RKO (cell line): ENCODE measurements at places on chromosomes 5 and 9.

- DNase-seq, result peak; percentile 83
Measured at GRCh38 chr9:35756275-35757225, 2.5 kb upstream of the MSMP start.

GRCh38 chr9:115232181-115232774 is 114.3 kb upstream of the TNC start:
- DNase-seq, result no peak

DNA sequence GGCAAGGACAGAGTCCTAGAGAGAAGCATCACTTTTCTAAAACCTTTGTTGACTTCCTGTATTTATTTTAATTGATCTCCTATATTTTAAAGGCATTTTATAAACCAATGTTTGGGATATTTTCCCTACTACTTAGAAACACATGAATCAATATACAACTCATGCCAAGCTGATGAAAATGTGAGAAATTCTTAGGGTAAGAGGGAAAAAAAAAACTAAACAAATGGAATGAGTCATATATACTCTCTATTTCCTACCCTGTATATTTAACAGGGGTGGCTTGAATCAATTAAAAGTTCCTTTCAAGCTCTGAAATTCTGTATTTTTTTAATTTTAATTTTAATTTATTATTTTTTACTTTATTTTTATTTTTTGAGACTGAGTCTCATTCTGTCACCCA is 19.6 kb downstream of the BAAT start:
- DNase-seq, result no peak

- no peak for DNase-seq
Measured at GRCh38 chr9:81787747-81788632, 98.6 kb upstream of the TLE1 start.

- no peak for DNase-seq
Measured at GRCh38 chr5:134120386-134121138, 6.1 kb downstream of the TCF7 start.

DNA sequence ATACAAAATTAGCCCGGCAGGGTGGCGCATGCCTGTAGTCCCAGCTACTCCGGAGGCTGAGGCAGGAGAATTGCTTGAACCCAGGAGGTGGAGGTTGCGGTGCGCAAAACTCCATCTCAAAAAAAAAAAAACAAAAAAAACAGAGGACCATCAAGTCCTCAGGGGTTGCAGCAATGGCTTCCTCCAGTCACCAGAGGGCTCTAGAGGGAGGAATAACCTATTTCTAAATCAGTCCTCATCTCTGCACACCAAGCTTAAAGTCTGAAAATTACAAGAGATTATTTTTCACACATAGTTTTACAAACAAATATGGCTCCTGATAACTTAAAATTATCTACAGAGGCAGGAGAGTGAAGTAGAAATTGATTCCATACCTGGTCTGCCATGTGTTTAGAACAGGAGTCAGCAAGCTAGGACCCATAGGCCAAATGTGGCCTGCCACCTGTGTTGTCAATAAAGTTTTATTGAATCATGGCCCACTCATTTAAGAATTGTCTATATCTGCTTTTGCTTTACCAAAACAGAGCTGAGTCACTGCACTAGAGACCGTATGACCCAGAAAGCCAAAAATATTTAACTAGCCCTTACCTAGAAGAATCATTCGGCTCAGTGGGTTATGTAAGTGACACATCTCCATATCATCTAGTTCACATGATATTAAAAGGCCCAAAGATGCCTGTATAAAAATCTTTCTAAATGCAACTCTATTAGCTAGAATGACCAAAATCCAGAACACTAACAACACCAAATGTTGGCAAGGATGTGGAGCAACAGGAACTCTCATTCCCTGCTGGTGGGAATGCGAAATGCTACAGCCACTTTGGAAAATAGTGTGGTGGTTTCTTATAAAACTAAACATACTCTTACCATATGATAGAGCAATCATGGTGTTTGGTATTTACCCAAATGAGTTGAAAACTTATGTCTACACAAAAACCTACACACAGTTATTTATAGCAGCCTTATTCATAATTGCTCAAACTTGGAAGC is 207.7 kb downstream of the FRMD3 start:
- DNase-seq, result peak; percentile 22

DNA sequence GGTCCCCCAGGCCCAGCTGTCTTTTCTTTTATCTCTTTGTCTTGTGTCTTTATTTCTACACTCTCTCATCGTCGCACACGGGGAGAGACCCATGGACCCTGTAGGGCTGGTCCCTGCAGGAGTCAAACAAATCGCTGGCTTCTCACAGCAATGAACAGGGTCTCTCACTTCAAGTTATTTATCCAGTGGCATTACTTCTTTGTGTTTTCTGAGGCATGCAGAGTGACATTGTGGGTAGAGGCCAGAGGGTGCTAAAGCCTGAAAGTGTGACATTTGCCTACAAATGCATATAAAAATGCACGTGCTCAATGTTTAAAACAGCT is 127.6 kb downstream of the ST8SIA4 start:
- DNase-seq, result no peak

- DNase-seq, result no peak
Measured at GRCh38 chr5:156634301-156634700, 215.8 kb upstream of the PPP1R2B start.

DNA sequence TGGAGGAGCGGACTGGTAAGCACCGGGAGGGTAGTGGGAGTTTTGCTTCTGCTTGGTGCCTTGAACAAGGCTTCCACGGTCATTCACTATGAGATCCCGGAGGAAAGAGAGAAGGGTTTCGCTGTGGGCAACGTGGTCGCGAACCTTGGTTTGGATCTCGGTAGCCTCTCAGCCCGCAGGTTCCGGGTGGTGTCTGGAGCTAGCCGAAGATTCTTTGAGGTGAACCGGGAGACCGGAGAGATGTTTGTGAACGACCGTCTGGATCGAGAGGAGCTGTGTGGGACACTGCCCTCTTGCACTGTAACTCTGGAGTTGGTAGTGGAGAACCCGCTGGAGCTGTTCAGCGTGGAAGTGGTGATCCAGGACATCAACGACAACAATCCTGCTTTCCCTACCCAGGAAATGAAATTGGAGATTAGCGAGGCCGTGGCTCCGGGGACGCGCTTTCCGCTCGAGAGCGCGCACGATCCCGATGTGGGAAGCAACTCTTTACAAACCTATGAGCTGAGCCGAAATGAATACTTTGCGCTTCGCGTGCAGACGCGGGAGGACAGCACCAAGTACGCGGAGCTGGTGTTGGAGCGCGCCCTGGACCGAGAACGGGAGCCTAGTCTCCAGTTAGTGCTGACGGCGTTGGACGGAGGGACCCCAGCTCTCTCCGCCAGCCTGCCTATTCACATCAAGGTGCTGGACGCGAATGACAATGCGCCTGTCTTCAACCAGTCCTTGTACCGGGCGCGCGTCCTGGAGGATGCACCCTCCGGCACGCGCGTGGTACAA is 556 bp downstream of the PCDHGC3 start:
- no peak for DNase-seq

DNA sequence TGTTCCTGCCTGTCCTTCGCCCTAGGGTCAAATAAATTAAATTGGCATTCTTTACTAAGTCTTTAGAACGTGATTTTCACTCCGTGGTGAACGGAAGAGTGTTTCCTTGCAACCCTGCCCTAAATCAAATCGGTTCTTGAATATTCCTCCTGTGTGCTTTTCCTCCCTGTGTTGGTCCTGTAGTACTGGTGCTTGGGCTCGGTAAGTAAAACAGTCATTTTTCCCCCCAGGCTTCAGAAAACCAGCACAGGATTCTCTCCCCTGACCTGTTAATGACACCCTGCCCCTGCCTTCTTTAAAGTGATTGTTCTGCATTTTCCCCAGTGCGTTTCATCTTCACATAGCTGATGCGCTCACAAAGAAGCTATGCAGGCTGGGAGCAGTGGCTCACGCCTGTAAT is 96.0 kb downstream of the AK8 start:
- DNase-seq, result no peak

DNA sequence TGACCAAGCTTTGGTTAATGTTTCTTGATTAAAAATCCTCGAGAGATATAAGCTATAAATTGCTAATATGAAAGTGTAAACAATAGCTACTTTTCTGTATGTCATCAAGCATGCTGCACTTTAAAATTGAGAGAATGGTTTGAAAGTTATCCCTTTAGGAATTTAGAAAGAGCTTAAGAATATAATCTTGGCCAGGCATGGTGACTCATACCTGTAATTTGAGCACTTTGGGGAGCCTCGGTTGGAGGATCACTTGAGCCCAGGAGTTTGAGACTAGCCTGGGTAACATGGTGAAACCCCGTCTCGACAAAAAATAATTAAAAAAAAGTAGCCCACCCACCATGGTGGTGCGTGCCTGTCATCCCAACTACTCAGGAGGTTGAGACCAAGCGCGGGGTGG is 12.2 kb upstream of the MROH2B start:
- DNase-seq, result no peak

DNA sequence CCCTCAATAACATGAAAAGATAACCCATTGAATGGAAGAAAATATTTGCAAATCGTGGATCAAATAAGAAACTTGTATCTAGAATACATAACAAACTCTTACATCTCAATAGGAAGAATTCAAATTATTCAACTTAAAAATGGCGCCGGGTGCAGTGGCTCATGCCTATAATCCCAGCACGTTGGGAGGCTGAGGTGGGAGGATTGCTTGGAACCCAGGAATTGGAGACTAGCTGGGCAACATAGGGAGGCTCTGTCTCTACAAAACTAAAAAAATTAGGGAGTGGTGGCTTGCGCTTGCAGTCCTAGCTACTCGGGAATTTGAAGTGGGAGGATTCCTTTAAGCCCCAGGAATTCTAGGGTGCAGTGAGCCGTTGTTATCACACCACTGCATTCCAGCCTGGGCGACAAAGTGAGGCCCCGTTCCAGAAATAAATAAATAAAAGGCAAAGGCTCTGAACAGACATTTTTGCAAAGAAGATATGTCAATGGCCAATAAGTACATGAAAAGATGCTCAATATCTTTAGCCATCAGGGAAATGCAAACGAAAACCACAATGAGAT is 21.5 kb upstream of the TBC1D2 start:
- DNase-seq, result no peak

DNA sequence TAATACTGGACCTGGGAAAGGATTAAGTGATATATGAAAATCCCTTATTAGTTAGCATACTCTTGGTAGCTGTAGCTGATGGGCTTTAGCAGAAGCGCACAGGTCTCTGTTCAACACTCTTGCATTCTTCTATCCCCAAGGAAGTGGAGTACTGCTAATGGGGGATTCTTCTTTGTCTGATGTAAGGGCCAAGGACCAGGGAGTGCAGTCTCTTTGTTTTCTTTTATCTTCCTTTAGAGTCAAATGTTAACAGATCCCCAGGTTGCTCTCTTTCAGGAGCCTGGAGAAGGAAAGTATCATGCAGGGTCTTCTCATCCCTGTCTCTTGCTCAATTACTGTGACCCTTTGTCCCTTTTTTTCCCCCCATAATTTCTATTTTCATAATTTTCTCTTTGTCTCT is 1146.9 kb upstream of the DMAC1 start:
- no peak for DNase-seq

GRCh38 chr5:181181650-181182565 is 23.1 kb downstream of the TRIM7 start:
- peak; percentile 89 for DNase-seq

DNA sequence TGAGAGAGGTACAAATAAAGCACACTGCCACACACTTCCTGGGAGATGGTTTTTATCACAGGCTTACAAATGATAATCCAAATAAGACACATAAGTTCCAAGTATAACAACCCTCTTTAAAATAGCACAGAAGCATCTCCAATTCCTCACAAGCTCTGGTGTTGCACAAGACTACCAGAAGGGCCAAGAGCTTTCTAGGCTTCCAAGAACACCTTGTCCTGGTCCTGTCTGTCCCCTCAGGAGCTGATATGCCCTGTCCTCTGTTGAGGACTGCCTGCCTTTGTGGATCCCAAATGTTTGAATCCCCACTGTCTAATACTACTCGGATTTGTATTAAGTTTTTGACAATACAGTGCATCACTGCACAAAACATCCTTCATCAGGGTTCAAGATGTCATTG is 110.1 kb downstream of the SPOCK1 start:
- DNase-seq, result no peak

DNA sequence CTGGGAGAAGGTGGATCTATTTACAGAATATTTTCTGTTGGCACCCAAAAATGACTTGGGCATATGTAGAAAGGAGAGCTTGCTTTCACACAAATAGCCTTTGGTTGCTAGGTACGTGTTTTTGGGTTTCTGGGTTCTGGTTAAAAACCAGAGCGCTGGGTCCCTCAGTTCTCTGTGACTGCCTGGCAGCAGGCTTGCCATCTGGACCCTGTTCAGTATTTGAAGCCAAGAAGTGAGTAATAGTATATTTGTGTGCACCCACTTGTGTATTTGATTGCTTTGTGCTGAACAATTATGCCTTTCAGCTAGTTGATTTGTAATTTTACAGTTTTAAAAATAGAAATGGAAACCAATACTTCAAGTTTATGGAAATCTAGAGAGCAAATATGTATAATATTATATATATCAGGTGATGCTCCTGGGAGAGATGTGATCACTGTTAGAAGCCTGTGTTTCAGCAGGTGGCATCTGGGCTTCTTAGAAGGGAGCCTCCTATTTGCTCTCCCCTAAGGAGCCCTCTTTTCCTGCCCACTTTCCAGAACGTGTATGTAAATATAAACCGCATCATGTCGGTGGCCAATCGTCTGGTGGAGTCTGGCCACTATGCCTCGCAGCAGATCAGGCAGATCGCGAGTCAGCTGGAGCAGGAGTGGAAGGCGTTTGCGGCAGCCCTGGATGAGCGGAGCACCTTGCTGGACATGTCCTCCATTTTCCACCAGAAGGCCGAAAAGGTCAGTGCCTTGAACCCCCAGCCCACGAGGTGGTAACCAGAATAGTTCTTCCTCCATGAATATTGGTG is 153.6 kb downstream of the TRIO start:
- no peak for DNase-seq

GRCh38 chr5:127012916-127013315 is 17.4 kb downstream of the MARCHF3 start:
- no peak for DNase-seq

DNA sequence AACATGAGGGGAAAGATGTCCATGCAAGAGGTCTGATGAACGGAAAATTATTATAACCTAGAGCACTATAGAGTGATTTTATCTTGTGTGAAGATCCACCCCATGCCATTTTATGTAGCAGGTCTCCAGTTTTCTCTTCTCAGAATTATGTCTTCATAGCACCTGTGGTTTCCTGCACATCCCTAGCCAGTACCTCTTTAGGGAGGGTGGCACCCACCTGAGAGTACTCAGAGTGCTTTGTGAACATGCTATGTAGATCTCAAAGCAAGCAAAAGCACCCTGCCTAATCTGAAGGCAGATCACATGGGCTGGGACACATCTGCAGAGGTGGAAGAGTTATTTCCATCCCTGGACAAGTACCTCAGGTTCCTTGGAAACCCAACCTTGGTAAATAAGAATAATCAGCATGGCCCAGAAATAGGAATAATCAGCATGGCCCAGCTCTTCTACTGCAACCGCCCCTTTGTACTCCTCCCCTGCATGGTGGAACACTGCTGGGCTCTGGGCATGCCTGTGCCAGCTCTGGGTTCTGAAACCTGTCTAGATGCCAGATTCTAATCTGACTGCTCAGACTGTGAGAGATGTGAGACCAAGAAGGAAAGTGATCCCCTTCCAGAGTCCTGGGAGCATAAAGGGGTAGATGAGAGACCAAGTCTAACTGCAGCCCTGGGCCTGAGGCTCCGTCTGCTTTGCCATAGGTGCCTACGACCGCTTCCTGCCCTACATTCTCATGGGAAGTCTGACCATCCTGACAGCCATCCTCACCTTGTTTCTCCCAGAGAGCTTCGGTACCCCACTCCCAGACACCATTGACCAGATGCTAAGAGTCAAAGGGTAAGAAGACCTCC is 23.7 kb downstream of the SLC22A5 start:
- no peak for DNase-seq
